ENCODE measurements at places on chromosomes 6 and 20.

DNA sequence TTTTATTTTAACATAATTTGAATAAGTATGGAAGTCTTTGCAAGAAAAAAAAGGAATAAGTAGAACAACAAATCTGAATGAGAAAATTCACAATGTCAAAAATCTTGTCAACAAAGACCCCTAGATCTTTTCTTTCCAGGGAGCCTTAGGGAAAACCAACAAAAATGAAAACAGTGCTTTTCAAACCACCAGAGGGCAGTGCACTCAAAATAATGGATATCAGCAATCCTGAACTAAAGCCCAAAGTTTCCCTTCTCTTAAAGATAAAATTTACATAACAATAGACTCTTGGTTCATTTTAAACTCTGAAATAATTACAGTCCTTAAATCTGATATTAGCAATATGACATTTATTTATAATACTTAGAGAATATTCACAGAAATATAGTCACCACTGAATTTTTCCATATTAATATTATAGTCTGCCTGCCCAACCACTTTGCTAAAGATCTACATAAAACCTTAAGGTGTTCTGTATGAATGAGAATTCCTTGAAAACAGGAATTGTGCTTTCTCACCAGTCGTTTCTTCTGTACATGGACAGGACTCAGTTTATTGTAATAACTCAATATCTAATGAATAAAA, 105.3 kb upstream of the BMP5 start:
- DNase-seq: peak; percentile 85

DNA sequence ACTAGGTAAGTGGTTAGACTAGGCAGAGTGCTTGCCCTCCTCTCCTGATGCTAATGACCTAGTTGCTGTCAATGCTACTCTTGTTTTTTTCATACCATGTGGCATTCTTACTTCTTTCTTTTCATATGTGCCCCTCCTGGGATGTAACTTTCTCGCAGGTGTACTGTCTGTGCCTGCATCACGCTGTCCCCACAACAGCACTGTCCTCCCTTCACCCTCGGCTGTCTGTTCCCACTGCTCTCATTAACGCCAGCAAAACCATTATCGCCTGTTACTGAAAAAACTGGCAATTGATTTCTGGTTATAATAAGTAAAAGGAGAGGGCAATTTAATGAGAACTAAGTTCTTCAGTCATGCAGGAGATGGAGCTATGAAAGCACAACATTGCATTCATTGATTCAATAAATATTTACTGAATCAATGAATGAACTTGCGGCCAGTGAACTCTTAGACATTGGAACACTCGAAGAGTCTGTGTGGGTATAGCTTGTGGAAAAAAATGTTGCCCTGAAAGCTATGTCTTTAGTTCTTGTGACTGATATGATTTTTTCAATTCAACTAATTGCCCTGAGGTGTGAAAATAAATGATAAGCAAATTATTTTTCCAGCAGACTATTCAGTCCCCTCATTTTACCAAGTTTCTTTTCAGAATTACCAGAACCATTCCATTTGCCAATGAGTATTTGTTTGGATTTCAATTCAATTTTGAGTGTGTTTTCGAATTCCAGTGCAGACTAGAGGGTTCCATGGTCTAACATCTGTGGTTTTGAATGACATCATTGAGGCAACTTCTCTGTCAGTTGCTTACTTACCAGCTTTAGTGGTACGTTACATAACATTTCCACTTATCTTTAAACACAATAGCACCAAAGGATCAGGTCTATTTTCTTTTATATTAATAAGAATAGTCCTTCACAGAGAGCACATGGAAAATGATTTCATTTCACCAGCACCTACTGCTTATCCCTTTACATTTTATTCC, 2.1 kb downstream of the SLC17A4 start:
- DNase-seq: no peak

GRCh38 chr6:43061861-43062260, 2.4 kb downstream of the KLC4 start:
- no peak for DNase-seq

DNA sequence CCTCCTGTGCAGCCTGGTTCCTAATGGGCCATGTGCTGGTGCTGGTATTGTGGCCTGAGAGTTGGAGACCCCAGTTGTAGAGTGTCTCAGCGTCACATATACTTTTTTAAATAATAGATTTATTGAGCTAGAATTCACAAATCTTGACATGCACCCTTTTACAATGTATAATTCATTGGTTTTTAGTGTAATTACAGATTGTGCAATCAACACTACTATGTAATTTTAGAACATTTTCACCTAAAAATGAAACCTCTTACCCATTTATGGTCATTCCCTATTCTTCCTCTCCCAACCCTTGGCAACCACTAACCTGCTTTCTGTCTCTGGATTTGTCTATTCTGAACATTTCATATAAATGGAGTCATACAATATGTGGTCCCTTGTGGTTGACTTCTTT, 10.6 kb downstream of the PRIM2 start:
- DNase-seq: no peak

- no peak for DNase-seq
These were observed 78.3 kb downstream of the KIF6 start for GRCh38 chr6:39646751-39647420.

DNA sequence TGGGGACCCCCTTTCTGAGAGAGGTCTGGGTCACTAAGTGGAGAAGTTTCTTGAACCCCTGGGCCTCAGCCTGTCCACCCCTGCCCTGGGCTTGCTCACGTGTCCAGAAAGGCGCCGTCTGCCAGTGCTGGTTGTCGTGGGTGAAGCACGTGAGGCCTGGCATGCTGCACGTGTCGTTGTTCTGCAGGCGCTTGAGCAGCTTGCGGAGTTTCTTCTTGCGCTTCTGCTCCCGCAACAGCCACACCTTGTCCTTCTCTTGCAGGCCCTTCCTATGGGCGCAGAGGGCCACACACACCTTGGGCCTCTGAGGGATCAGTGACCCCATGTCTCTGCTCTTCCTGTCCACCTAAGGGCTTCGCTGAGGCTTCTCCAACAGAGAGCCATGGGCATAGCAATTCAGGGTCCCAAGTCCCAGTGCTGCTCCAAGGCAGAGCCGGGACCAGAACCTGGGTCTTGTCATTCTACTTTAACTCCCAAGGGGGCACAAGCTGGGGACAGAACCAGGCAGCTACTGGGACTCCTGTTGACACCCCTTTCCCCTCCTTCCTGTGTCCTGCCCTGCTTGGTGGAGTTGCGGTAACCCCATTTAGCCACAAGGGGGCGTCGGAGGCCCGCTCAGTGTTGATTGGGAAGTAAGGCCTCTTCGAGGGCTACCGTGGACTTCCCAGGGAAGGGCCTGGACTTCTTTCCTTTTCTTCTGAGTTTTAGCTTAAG, 121.8 kb downstream of the SULF2 start:
- DNase-seq: peak; percentile 83

- no peak for DNase-seq
These were observed 295.4 kb downstream of the TFAP2C start for GRCh38 chr20:56924292-56925081.

GRCh38 chr6:7264041-7264440, 49.0 kb downstream of the SSR1 start:
- DNase-seq: no peak

DNA sequence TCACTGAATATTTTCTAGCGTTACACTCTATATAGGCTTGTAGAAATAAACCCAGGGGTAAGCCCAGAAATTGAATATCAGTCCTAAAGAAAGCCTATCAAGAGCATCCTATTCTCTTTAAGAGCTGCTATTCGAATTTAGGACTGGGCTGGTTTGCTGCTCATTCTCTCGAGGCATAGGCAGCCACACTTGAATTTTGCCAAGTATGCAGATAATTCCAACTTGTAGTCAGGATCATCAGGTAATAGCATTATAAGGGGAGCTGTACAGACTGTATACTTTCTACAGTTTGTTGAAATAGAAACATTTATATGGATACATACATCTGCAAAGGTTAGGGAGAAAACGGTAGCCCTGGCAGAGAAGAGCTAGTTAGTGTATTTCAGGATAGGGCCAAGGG, 2.1 kb upstream of the ZBTB2 start:
- DNase-seq: no peak

DNA sequence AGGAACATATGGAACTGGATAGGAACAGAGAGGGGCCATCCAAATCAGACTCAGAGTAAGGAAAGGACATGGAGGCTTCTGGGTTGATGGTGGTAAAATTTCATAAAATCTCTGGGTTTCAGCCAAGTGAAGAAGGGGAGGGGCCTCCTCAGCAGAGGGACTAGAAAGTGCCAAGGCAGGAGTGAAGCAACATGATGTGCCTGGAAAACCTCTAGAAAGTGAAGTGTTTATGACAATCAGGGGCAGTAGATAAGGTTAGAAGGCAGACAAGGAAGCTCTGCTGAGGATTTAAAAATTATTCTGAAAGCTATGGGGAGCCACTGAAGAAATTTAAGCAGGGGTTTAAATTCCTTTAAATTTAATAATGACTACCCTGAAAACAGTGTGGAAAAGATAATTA, 126.0 kb upstream of the TENT5A start:
- DNase-seq: no peak

GRCh38 chr6:44564906-44565524, 177.5 kb downstream of the CDC5L start:
- DNase-seq: no peak

- no peak for DNase-seq
These were observed 9.7 kb upstream of the THBS2 start for GRCh38 chr6:169263374-169263773.

DNA sequence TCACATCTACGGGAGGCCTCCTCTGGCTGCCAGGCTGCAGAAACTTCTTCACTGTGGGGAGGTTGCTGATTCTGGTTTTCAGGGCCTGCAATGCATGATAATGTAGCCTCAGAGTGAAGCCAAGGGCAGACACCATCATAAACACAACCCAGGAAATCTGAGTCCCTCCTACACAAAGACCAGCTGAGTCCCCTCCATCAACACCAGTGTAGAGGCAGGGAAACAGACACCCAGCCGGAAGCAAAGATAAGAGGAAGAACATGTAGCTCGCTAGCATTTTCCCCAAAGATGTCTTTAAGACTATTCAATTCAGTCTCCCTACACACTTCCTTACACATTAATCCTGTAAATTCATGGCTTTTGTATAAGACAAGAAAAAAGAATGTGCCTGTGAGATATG, 23.6 kb downstream of the GSTA2 start:
- DNase-seq: no peak

- no peak for DNase-seq
These were observed 53.9 kb upstream of the DDR1 start for GRCh38 chr6:30830438-30830837.

GRCh38 chr6:111971866-111972532, 81.9 kb upstream of the CCN6 start:
- DNase-seq: no peak

DNA sequence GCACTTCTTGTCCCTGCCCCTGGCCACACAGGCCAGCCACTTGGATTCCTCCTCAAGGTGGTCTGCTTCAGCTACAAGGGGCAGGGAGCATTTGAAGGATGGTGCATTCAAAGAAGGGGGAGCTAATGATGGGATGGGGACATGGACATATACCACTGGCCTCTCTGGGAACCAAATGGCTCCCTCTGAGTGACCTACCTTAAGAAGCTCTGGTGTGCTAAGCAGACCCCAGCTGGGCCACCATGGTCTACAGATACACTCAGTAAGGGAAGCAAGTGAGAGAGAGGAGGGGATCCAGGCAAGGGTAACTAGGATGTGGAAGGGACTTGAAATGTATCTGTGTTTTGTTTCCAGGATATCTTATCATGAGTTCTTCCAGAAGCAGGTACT, 62.4 kb downstream of the TTI1 start:
- no peak for DNase-seq

GRCh38 chr6:104506429-104506828, 353.3 kb downstream of the HACE1 start:
- DNase-seq: no peak

DNA sequence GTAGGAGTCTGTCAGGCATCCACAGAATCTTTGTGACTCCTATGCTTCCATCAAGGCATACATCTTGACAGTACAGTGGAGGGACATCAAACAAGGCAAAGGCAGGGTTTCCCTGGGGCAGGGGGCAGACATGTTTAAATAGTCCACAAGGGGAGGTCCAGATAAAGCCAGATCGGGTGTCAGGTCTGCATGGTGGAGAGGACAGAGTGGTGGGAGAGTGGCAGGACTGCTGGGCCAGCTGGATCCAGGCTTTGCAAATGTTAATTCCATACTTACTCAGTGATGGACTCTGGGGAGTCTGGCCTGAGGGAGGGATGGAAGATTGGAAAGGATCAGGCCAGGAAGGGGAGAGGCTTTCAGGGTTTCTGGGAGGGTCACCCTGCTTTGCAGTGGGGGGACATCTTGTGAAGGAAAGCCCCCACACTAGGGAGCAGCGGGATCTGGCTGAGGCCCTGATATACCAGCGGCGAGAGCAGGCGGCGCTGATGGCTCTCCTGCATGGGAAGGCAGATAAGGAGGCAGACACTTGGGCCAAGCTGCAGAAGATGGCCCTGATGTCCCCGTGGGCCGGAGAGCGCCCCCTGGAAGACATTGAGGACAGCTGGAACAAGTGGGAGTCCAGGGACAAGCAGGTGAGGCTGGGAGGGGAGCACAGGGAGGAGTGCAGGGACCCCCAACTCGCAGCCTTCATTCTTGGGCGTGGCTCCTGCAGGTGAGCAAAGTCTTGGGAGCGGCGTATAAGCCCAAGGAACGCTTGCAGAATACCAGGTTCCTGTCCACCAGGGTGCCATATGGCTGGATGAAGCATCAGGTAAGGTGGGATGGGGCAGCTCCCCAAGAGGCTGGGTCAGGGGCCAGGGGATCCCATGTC, 44.6 kb downstream of the SUN5 start:
- DNase-seq: no peak

DNA sequence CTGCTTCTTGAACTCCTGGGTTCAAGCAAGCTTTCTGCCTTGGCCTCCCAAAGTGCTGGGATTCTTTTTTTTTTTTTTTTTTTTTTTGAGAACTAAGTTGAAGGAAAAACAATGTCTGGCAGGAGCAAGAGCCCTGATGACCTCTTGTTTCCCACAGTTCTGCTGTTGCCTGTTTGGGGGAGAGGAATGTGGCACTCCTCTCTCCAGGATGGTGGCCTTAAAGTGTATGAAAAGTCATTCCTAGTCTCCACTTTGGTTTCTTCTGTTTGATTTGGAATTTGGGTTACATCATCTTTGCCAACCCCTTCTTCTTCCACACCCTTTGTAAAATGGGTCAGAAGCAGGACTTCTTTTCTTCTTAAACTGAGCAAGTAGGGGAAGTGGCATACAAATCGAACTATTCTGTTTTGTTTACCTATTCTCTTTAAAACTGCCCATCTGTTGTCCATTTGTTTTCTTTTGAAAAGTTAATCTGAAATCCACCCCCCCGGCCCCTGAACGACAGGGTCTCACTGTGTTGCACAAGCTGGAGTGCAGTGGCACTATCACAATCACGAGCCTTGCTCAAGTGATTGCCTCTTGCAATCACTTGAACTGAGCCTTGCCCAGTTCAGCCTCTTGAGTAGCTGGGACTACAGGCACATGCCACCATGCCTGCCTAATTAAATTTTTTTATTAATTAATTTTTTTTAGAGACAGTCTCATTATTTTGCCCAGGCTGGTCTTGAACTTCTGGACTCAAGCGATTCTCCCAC, 11.3 kb downstream of the CARMIL1 start:
- no peak for DNase-seq

- peak; percentile 33 for DNase-seq
These were observed 36.8 kb downstream of the NCR2 start for GRCh38 chr6:41371992-41372831.

All from adipocyte (in vitro differentiated cells).